ENCODE measurements at places on chromosomes 16 and 17.

- no peak for DNase-seq
Observed at GRCh38 chr17:21228111-21228510, 14.2 kb upstream of the TMEM11 start.

- no peak for DNase-seq
Observed at GRCh38 chr17:14838567-14838966, 426.6 kb downstream of the PMP22 start.

- DNase-seq, result no peak
Observed at GRCh38 chr16:49084628-49085390, 196.8 kb downstream of the CBLN1 start.

DNA sequence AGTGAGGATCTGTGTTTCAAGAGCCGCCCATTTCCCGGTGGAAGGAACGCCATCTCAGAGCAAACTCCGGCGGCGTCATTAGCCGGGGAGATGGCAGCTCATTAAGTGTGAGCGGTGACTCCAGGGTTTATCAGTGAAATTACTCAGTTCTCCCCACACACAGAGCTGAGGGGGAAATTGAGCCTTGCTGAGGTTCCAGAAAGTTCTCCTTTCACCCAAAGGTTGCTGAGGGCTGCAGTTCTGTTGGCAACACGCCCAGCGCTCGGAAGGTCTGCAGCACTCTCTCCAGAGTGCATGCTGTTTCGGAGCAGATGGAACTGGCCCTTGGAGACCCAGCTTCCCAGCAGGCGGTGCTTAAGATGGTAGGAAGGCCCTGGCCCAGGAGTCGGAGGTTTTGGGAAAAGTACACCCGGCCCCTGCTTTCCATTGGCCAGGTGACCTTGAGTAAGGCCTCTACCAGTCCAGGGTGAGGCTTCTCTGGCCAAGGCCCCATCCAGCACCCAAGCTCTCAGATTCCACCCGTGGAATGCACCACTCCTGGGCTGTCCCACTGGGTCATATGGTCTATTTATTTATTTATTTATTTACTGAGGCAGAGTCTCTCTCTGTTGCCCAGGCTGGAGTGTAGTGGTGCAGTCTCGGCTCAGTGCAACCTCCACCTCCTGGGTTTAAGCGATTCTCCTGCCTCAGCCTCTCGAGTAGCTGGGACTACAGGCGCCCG lies 167.7 kb upstream of the CIBAR2 start:
- DNase-seq, result peak; percentile 80

- no peak for DNase-seq
Observed at GRCh38 chr17:31565652-31566051, 174.2 kb downstream of the RAB11FIP4 start.
